NCI-H526 (cell line): ENCODE measurements at places on chromosomes 7 and 10.

GRCh38 chr10:129964611-129965424 lies 744 bp upstream of the EBF3 start:
- no peak for DNase-seq

DNA sequence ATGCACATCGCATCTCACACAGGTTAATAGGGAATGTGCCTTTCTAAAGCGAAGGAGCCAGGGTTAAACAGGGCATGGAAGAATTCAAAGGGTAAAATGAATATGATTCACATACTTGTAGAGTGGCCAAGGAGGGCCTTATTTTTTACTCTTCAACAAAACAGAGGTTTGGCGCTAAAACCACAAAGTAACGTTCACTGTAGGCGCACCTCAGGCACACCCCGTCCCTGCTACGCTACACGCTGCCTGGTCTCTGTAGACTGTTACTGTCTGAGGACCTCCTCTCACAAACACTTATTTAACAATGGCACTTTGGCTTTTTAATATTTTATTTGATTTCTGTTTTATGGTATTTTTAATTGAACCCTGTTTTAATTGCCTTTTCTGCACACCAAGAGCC lies 462.1 kb upstream of the GALNT17 start:
- no peak for DNase-seq

- no peak for DNase-seq
Measured at GRCh38 chr10:69089638-69090599, 2.0 kb downstream of the SRGN start.

DNA sequence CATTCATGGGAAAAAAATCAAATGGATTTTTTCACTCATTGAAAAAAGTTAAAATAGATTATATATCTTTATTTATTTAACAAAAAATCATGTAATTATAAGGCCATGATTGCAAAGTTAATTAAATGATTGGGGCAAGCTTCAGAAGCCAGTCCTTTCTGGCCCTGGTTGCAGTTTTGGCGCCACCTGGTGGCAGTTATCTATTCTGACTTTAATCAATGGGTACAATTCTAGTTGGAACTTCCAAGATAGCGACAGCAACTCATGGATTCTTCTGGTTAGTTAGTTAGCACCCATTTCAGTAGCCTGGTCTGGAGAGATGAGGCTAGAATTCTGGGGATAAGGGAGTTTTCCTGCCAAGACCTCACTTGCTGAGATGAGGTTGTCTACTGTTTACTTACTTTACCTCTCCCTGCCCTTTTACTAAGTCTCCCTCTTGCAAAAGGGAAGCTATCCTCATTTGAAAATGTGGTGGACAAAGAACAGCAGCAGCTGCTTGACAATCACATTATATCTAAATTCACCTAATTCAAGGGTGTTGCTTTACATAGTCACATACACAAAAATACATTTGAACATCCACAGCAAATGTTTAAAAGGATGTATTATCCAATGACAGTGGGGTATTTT lies 42.3 kb downstream of the NOC3L start:
- peak; percentile 57 for DNase-seq

GRCh38 chr10:64385355-64385754 lies 864.2 kb downstream of the REEP3 start:
- no peak for DNase-seq

- DNase-seq = no peak
Measured at GRCh38 chr7:51292596-51292995, 24.0 kb downstream of the COBL start.

DNA sequence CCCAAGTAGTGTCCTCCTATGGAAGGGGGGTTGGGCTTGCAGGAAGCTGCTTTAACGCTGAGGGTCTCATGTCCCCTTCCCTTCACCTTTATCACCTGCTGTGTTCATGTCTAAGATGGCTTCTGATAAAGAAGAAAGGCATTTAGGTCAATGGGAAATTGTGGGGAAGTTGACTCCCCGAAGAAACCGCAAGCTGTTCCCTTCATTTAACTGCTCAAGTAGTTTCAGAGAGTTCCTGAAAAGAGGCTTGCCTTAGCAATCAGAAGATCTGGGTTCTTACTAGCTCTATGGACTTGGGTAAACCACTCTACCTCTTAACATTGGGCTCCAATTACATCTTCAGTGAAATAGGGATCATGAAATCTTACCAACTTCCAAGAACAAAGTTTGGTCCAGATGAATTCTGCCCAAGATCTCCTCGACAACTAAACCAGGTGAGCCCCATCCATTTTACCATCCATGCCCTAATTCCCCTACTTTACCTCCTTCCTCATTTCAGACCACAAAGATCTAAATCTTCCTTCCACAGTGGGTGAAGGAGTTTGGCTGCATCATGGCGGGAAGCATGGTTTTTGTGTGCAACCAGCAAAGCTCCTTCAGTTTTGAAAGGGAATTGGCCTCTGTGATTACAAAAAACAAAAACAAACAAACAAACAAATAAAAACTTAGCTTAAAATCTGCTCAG lies 30.4 kb upstream of the UCN3 start:
- DNase-seq = no peak

GRCh38 chr7:87204933-87205332 lies 14.6 kb downstream of the TMEM243 start:
- no peak for DNase-seq

DNA sequence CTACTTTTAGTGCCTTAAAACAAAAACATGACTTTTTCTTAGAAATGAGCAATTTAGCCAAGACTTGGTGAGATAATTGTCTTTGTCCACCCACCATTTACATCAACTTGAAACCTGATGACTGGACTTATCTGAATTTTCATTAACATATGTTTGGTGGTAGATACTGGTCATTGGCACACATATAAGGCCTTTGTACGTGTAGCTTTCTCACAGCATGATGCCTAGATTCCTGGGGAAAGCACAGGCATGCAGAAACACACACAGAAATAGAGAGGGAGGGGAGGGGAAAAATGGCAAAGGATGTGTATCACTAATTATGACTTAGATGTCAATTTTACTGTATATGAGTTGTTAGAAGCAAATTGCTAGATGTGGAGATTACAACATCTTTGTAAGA lies 488.4 kb downstream of the NXPH1 start:
- no peak for DNase-seq

DNA sequence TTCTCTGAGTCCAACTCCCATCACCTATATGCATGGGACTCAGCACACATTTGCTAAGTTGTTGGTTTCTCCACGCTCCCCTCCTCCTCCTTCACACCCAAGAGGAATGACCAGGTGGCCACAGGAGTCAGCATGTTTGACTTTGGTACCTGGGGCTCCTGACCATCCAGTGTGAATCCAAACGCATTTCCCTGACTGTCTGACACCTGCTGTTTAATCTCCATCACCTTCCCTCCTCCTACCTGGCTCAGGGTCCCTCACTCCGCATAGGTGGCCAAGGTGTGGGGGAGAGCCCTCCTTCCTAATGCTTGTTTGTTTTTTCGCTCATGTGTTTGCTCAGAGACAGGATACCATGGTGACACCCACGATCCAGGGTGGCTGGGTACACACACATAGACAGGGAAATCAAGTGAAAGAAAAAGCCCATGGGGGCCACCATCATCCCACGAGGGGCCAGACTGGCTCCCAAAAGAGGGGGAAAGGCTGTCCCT lies 194.9 kb downstream of the KCNMA1 start:
- peak; percentile 11 for DNase-seq

DNA sequence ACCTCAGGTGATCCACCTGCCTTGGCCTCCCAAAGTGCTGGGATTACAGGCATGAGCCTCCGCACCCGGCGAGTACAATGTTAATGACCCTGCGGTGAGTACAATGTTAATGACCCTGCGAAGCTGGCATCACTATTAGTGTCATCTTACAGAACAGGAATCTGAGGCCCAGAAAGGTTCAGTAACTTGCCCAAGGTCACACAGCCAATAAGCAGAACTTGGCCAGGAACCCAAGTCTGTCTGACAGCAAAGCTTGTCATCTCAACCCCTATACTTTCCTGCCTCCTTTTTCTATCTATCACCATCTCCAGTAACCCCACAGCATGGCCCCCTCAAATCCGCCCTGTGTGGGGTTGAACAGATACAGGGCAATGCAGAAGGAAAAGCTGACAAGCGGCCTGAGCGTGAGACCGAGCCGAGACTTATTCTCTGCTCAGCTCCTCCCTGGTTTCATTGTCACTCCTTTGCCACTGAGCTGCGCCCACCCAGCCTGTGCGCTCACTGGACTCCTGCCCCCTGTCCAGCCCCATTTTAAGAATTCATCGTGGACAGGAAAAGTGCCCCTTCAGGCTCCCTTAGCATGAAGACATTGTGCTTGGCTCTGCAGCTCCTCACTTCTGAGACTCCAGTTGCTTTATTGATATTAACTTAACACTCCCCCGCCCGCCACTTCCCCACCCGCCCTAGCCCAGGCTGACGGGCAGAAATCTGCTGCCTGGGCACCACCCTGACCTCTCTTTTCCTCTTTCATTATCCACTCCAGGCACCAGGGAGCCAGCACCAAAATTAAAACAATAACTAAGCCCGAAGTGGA lies 58.1 kb upstream of the LBX1 start:
- DNase-seq = no peak

GRCh38 chr7:95059842-95060313 lies 152.5 kb downstream of the PPP1R9A start:
- no peak for DNase-seq

DNA sequence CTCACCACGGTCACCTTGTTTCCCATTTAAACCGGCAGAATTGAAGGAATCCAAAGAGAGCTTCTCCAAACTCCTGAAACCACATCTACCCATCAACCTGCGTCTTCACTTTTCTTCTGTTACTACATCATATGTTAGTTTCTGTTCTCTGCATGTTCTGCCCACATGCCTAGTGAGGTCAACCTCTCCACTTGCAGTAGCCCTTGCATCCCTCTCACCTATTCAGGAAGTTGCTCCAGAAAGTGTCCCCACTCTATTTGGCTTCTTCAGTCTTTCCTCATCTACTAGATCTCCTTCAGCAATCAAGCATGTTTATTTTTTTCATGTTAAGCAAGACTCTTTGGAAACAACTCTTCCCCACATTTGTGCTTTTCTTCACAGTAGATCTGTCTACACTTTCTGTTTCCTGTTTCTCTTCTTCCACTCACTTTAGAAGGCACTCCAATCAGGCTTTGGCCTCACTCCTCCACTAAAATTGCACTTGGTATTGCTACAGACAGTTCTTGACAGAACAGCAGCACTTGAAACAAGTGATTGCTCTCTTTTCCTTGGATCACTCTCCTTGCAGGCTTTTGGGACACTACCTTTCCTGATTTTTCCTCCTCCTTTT lies 7.5 kb downstream of the SAMD9L start:
- no peak for DNase-seq

DNA sequence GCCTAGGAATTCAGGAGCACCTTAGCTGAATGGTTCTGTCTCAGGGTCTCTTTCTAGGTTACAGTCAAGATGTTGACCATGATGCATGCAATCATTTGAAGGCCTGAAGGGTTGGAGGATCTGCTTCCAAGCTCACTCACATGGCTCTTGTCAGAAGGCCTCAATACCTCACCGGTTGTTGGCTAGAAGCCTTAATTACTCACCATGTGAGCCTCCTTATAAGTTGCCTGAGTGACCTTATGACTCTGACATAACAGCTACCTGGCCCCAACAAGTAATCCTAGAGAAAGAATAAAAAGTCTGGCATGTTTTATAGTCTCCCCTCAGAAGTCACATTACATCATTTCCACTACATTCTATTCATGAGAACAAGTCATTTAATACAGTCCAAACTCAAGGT lies 3.4 kb upstream of the C1GALT1 start:
- no peak for DNase-seq

GRCh38 chr10:44974082-44974627 lies 4.5 kb downstream of the DEPP1 start:
- DNase-seq = no peak

- DNase-seq = no peak
Measured at GRCh38 chr10:34124522-34125035, 690.5 kb downstream of the PARD3 start.

DNA sequence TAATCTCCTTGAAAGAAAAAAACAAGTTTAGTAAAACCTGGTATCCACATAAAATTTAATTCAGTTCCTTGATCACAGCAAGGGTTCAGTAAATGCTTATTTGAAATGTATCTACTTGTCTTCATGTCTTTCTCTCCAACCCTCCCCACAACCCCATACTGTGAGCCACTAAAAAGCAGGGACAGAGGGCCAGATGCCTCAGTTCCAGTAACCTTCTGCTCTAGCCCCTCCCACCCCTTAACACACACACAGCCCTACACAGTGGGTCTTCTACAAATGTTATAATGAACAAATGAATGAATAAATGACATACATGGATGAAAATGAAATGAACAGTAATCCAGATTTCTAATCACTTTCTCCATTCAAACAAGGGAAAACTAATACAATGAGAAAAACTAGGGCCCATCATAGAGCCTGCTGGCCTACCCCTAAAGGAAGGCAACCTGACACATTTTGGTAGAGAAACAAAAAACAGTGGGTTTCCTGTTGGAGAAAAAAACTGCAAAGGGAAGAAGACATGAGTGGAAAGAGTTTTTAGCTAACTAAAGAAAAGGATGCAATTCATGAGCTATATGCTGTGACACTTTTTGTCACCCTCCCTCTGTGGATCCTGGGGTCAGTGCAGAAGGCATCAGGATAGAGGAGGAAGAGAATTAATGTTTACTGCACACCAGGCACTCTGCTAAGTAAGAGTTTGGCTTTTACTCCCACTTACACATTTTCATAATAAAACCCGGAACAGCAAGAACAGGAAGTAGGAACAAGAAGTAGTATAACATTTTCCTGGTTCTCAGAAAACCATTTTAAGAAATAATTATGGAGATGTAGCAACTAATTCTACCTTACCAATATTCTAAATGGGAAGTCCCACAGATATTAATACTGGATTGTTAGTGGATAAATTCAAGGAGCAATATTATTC lies 38.1 kb downstream of the ELMO1 start:
- DNase-seq = no peak

DNA sequence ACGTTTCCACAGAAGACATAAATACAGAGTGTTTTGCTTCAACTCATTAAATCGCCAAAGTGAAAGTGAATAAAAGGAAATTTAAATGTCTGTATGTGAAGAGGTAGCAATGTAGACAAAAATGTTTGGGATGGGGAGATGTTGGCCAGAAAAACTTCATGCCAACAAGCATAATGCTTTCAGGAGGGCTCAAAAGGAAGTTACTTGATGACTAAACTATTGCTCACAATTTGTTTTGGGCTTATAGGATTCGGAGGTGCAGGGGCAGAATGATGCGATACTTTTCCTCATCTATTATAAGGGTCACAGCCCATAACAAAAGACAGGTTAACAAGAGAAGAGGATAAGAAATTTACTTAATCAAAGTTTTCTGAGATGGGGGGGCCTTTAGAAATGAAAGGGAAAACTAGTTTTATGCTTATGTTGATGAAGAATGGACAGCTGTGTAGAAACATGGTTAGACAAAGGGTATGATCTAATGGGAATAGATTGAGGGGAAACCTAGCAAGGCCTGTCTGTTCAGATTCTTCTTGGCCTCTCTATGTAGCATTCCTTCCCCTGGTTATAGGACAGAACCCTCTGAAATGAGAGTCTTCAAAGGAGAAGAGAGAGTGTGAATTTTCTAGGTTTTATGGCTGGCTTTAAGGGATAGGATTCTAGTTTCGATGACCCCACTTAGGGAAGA lies 898.6 kb downstream of the LRMDA start:
- no peak for DNase-seq
